ENCODE measurements at places on chromosomes 3 and 15. TPM values are rescaled to one million over a fixed set of nuclear protein-coding genes. Genes with fewer than 3 reads are reported as not detected.

Gene SENP8
- 4.4 TPM for polyA plus RNA-seq

- no peak for DNase-seq
Observed at GRCh38 chr15:58052334-58052733, 13.2 kb downstream of the ALDH1A2 start.

GRCh38 chr3:189941125-189941524 lies 179.6 kb downstream of the P3H2 start:
- no peak for DNase-seq

- no peak for DNase-seq
Observed at GRCh38 chr15:60548101-60548500, 69.2 kb upstream of the ICE2 start.

- no peak for DNase-seq
Observed at GRCh38 chr3:42780398-42780797, 7.3 kb upstream of the CCDC13 start.

DNA sequence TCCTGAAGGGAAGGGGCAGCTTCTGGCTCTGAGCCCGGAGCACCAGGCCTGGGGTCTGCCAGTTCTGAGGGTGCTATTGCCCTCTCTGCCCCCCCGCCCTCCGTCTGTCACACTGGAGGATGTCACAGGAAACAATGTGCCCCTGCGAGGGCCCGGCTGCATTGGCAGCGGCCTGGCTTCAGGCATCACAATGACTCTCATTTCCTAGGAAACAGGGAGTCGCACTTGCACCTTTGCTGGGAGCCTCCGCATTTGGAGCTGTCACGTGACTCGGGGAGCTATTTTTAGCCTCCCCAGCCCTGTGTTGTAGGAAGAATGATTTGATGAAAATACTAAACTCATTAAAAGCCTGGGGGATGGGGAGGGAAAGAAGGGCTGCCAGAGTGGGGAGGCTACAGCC lies 518.9 kb downstream of the SHQ1 start:
- peak; percentile 63 for DNase-seq

Gene KLHL40
- not detected for polyA plus RNA-seq

Gene RBP2
- polyA plus RNA-seq: 0.13 TPM

- no peak for DNase-seq
Observed at GRCh38 chr3:19645093-19645492, 288.9 kb downstream of the EFHB start.

DNA sequence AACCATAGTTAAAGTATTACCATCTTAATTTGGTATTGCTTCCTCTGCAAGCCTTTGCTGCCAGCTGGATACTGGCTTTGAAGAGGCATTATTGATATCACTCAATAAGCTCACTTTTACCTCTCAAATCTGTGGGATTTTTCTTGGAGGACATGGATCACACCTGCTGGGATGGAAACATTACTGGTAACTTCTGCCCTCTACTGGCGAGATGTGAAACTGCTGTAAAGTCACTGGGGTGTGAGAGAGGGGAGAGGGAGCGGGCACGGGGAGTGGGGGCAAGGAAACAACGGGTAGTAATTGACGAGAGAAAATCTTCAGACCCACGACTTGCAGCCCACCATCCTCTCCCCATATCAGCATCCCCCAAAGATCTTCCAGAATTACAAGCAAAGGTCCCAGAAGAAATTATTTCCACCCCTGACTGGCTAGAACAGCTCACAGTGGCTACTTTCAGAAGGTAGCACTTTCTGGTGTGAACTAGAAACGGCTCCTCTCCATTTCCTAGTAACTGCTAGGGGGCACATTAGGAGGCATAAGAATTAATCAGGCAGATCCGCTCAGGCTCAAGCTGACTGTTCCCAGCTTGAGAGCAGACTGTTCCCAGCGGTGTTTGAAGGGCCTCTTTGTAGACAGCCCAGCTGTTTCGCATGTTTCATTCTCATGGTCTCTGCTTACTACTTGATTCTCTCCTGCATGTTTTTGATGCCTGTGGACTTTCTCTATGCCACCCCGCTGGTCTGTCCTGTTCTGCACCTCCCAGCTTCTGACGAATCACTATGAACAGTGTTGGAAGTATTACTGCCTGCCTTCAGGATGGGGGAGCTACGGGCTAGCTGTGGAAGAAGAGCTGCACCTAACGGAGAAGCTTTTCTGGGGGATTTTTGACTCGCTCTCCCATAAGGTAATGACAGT lies 230.4 kb upstream of the CHRM5 start:
- no peak for DNase-seq
